Activated T-helper 17 cell treated with anti-CD3 and anti-CD28 coated beads, Interleukin-2, amount 50 U/mL, for 72 hours (primary cell): ENCODE measurements at places on chromosomes 6 and 20. TPM values are rescaled to one million over a fixed set of nuclear protein-coding genes. Genes with fewer than 3 reads are reported as not detected.

Gene PGBD1
- total RNA-seq: 0.76 TPM

Gene MICB
- 34.3 TPM for total RNA-seq

Gene PCED1A
- 38.5 TPM for total RNA-seq

Gene PACRG
- total RNA-seq: not detected

Gene TLDC2
- total RNA-seq: not detected

Gene HSP90AB1
- total RNA-seq: 1,019 TPM

Gene NKAIN2
- not detected for total RNA-seq

Gene PCK1
- not detected for total RNA-seq

Gene PRDM1
- total RNA-seq: 149 TPM

GRCh38 chr20:61307686-61308476 is 55.8 kb downstream of the CDH4 start:
- ATAC-seq: no peak

DNA sequence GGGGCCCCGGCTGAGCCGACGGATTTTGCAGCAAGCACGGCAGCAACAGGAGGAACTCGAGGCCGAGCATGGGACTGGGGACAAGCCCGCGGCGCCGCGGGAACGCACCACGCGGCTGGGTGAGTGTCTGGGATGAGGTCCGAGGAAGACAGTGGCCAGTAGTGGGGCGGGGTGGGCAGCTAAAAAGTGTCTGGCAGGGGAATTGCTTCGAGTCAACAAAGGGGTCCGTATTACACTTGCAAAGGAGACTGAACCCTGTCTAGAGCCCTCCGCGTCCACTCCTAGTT is 356 bp downstream of the BYSL start:
- peak; percentile 7 for ATAC-seq

DNA sequence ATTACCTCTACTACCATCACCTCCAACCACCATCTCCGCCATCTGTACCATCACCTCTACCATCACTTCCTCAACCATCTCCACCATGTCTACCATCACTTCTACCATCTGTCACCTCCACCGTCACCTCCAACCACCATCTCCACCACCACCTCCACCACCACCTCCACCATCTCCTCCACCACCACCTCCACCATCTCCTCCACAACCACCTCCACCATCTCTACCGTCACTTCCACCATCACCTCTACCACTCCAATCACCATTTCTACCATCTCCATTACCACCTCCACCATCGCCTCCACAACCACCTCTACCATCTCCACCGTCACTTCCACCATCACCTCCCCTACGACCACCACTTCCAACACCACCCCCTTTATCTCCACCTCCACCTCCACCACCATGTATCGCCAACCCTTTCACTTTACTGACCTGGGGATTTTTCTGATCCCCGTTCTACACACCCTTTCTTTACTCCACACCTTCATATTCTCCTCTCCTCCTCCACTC is 2.3 kb downstream of the IPCEF1 start:
- ATAC-seq: no peak

DNA sequence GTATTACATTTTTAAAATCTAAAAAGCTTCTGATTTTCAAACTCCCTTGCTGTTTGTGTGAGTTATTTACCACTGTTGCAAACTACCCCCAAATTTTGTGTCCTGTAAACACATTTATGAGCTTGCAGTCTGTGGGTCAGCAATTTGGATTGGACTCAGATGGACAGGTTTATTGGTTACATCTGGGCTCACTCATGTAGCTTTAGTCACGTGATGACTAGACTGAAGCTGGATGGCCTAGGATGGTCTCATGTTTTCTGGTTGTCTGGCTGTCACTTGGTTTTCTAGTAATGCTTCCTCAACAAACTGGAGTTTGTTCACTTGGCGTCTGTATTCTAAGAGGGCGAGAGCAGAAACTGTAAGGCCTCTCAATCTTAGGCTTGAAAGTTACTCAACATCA is 12.2 kb upstream of the C6orf58 start:
- ATAC-seq: no peak

- no peak for ATAC-seq
Observed at GRCh38 chr6:53520320-53520928, 24.5 kb downstream of the GCLC start.

- ATAC-seq: peak; percentile 97
Observed at GRCh38 chr6:109373762-109374161, 8.5 kb downstream of the CD164 start.

GRCh38 chr6:135527116-135527959 is 29.8 kb upstream of the AHI1 start:
- ATAC-seq: no peak

- no peak for ATAC-seq
Observed at GRCh38 chr6:66838764-66839163, 1131.7 kb upstream of the EYS start.

- ATAC-seq: no peak
Observed at GRCh38 chr6:124949706-124950105, 12.5 kb upstream of the RNF217 start.
